ENCODE measurements at places on chromosomes 7 and 10.

GRCh38 chr10:31751051-31751737 is 177.4 kb downstream of the ARHGAP12 start:
- no peak for DNase-seq

DNA sequence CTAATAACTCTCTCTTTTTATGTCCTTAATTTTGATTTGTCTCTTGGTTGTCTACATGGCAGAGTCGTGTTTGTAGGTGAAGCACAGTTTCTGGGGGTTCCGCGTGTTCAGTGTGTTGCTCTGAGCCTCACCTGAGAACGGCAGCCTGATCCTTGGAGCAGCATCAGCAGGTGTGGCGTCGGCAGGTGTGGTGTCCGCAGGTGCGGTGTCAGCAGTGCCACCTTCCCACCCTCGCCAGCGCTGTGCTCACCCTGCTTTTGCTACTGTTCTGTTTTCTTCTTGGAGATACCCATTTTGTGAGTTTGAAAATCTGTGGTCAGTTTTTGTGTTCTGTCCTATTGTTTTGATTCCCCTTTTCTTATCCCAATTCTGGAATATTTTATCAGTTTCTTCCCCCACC is 406.6 kb downstream of the GLRX3 start:
- no peak for DNase-seq

DNA sequence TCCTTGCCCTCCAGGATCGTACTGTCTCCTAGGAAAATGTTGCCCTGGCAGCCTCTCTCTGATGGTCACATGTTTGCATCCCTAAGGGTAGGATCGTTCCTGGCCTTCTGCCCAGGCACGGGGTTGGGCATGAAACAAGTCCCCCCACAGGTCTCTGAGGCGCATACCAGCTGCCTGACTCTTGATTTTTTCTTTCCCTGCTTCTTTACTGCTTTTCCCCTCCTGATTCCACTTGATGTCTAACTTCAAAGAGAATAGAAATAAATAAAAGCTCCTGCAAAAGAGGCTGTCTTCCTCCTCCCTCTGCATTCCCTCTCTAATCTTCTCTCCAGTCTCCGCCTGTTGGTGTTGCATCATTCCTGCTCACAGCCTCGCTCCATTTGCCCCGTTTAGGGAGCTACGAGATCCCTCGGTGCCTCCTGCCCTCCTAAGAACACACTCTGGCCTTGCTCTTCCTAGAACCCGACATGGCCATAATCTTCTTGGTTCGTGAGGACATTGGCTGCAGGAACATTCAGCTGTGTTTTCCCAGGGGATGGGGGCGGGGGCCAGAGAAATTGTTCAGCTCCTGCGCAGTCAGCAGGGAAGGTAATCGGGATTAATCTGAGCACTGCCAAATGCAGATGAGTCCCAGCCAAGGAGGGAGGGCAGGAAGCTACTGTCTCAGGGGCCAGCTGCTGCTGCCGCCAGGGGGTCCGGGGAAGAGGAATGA is 26.0 kb downstream of the LEP start:
- no peak for DNase-seq

- DNase-seq: no peak
These were observed 211.3 kb downstream of the BICC1 start for GRCh38 chr10:58723966-58724365.

DNA sequence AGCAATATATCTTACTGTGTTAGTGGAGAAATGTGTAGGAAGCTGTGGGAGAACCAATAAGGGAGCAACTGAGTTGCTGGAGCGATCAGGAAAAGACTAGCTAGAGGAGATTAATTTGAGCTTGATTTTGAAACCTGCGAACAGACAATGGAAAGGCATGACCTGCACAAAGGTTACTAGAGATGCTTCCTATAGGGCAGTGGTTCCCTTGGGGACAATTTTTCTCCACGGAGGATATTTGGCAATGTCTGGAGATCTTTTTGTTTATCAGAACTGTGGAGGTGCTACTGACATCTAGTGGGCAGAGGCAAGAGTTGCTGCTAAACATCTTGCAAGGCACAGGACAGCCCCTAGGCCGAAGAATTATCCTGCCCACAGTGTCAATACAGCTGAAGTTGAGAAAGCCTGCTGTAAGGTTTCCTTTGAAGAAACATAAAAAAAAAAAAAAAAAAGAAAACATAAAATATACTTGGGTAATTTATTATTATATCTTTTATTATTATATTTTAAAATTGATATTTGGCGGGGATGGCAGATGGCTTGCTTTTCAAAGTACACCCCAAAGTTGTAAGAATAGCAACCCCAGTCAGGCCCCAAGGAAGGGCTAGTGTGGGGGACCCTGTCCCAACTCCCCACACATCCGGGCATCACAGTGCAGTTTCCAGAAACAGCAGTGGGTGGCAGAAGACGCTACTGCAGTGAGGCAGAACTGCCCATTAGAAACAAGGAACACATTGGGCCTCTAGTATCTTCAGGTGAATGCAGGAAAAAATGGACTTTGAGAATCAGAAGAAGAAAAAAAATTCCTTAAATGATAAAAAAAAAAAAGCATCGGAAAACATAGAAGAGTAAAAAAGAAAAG is 481.6 kb downstream of the SH2D4B start:
- peak; percentile 20 for DNase-seq

GRCh38 chr10:56537984-56538383 is 176.9 kb upstream of the ZWINT start:
- DNase-seq: no peak

DNA sequence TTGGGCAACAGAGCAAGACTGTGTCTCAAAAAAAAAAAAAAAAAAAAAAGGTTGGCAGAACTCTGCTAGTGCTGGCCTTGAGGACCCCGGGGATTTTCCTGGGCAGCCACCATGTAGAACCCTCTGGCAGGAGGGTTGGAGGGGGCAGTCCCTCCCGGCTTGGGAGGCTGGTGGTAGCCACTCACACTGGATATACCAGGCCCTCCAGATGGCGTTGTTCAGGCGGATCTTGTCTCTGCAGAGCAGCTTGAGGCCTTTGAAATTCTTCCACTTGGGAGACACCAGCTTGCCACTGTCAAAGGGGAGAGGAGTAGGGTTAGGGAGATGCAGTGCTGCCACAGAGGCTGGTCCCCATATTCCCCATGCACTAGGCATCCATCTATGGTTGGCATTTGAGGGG is 8.4 kb downstream of the MLXIPL start:
- DNase-seq: no peak

DNA sequence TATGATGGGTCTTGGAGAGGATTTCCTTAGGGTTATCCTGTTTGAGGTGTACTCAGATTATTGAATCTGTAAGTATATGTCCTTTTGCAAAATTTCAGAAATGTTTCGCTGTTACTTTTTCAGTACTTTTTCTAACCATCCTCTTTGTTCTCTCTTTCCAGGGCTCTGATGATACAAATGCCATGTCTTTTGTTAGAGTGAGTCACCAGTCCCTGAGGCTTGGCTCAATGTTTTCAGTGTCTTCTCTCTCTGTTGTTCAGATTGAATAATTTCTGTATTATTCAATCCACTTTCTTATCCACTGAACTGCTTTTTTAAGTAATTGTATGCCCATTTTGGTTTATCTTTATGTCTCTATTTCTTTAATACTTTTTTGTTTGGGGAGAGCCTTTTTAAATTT is 449.4 kb downstream of the TNS3 start:
- no peak for DNase-seq

All from NCI-H1048 (cell line).